ENCODE measurements at places on chromosomes 11 and 22.

DNA sequence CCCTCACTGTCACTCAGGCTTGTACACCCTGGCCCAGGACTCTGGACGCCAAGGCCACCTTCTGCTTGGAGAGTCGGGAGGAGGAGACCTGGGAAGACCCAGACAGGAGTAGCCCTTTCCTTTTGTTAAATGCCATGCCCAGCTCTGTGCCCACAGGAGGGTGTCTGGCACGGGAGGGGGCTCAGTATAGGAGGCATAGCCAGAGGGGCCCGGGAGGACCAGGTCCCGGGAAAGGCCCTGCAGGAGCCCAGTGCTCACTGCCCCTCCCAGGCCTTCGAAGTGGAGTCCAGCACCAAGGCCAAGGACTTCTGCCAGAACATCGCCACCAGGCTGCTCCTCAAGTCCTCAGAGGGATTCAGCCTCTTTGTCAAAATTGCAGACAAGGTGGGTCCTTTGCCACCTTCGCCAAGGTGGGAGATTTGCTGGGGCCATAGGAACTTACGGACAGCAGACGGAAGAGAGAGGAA, 79.0 kb downstream of the MYO7A start:
- H3K36me3 ChIP-seq: no peaks in the 10 kb centered on the region
- H3K4me1 ChIP-seq: no peaks in the 10 kb centered on the region
- DNase-seq: no peak
- H3K4me3 ChIP-seq: no peak overlapping the region
- H3K27ac ChIP-seq: no peak overlapping the region
- peaks cover 7% of the 10 kb centered on the region for H3K27me3 ChIP-seq

DNA sequence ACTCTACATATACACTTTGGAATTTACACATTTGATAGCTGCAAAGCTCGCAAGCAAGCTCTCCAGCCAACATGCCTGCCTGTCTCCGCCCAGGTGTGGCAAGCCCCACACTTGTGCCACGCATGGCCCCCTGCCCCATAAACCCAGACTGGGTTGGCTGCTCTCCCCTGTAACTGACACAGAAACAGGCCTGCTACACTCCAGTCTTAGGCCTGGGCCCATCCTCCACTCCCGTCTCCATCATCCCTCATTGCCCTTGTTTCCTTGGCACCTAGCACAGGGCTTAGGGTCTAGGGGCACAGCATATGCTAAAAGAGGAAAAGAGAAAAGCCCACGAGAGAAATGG, 41.4 kb downstream of the PACSIN2 start:
- no peaks in the 10 kb centered on the region for H3K4me1 ChIP-seq
- no peaks in the 10 kb centered on the region for H3K27me3 ChIP-seq
- H3K36me3 ChIP-seq: peaks cover 14% of the 10 kb centered on the region

DNA sequence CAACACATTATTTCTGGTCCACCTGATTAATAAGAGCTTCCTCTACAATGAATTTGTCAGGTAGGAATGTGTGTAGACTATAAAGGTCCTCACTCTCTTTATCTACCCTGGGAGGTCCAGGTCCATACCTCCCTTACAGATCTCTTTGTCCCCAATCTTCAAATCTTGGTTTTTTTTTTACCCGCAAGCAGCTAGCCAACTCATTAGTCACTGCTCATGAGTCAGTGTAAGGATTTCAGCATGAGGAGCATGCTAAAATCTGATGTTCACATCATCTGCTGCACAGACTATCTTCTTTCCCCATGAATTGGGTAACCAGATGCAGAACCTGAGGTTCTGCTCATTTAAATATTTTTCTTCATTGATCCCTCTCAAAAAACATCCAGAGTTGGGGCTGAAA, 397.0 kb upstream of the ISX start:
- no peaks in the 10 kb centered on the region for H3K4me1 ChIP-seq
- no peaks in the 10 kb centered on the region for H3K27me3 ChIP-seq
- no peak overlapping the region for H3K4me3 ChIP-seq

- H3K4me3 ChIP-seq: no peak overlapping the region
- H3K4me1 ChIP-seq: no peaks in the 10 kb centered on the region
- H3K27ac ChIP-seq: no peak overlapping the region
- DNase-seq: peak; percentile 1
- no peaks in the 10 kb centered on the region for H3K27me3 ChIP-seq
- no peaks in the 10 kb centered on the region for H3K36me3 ChIP-seq
Measured at GRCh38 chr22:48906216-48906835, 921.3 kb downstream of the BRD1 start.

GRCh38 chr11:81432333-81432732, 1301.3 kb downstream of the FAM181B start:
- H3K27me3 ChIP-seq: no peaks in the 10 kb centered on the region
- no peak for DNase-seq
- no peaks in the 10 kb centered on the region for H3K36me3 ChIP-seq

DNA sequence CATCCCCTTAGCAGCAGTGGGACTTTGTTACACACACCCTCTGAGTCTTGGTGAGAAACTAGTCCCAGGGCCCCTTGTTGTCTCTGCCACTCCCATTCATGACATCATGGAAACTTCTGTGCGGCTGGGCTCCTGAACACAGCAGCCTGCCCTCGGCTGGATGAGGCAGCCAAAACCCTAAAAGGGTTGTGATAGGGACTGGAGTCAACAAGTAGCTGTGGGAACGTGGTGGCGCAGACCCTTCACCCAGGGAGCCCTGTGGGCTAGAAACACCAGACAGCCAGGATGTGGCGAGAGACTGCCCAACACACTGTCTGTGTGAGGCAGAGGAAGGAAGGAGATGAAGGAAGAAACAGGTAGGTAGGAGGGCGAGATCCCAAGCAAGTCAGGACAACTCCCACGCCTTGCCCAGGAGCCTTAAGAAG, 3.9 kb downstream of the CD3D start:
- DNase-seq: peak; percentile 95
- peaks cover 72% of the 10 kb centered on the region for H3K4me1 ChIP-seq
- peaks cover 4% of the 10 kb centered on the region for H3K27me3 ChIP-seq
- peak overlapping the region; percentile 81 for H3K4me3 ChIP-seq

DNA sequence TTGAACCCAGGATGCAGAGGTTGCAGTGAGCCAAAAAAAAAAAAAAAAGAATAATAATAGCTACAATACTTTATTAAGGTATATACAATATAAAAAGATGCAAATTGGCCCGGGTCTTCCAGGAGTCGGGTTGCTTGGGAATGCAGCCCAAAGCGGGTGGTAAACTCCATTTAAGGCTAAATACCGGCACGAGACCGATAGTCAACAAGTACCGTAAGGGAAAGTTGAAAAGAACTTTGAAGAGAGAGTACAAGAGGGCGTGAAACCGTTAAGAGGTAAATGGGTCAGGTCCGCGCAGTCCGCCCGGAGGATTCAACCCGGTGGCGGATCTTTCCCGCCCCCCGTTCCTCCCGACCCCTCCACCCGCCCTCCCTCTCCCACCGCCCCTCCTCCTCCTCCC, 143.3 kb downstream of the DLG2 start:
- H3K36me3 ChIP-seq: no peaks in the 10 kb centered on the region
- H3K27me3 ChIP-seq: no peaks in the 10 kb centered on the region

DNA sequence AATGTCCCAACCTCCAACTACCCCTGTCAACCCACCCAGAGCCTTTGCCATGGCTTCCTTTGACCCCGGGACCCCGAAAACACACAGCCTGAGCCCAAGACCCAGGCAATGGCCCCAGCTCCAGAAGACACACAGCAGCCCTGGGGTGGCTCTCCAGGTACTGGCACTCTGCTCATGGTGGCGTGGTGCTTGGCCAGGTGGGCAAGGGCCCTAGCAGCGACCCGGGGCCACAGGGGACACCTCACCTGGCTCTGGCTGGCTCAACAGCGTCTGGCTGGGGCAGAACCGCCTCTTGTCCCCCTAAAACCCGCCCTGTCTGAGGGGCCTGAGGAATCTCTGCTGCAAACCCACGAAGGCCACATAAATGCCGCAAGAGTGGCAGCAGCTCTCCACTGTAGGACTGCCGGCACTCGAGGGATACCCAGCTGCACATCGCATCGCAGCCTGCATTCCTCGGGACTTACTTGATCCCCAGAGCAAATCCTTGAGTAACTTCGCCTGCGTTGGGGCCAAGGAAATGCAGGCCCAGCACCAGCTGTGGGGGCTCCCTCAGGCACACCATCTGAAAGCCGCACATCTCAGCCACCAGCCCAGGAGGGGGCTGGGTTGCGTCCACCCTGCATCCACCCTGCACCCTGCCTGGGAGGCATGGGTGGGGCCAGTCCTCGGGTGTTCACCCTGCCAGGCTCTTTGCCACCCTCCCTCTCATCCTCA, 23.1 kb upstream of the GNB1L start:
- H3K4me3 ChIP-seq: no peak overlapping the region
- H3K27me3 ChIP-seq: no peaks in the 10 kb centered on the region
- H3K27ac ChIP-seq: peak overlapping the region; percentile 12
- no peaks in the 10 kb centered on the region for H3K36me3 ChIP-seq
- DNase-seq: no peak
- peaks cover 13% of the 10 kb centered on the region for H3K4me1 ChIP-seq

DNA sequence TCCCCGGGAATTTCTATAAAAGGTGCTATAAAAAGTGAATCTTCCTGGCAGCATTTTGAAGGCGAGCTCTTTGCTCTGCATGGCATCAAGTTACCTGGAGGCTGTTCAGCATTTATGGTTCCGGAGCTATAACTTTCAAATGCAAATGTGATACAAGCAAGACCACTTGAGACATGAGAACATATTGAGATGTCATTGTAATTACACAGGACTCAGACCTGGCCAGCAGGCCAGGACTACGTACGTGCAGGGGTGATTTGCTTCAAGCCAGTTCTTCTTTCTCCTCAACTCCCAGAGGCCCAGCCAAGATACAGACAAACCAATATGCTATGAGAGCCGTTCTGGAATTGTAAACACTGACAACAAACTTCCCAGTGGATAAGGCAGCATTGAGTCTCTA, 227.4 kb upstream of the FAT3 start:
- no peaks in the 10 kb centered on the region for H3K36me3 ChIP-seq
- H3K27me3 ChIP-seq: no peaks in the 10 kb centered on the region
- no peaks in the 10 kb centered on the region for H3K4me1 ChIP-seq

- peaks cover 24% of the 10 kb centered on the region for H3K36me3 ChIP-seq
- peaks cover 48% of the 10 kb centered on the region for H3K4me1 ChIP-seq
- H3K4me3 ChIP-seq: no peak overlapping the region
- H3K27me3 ChIP-seq: no peaks in the 10 kb centered on the region
Measured at GRCh38 chr11:12222055-12222792, 111.8 kb downstream of the MICAL2 start.

GRCh38 chr11:72002841-72003775, 4.4 kb downstream of the IL18BP start:
- no peak overlapping the region for H3K4me3 ChIP-seq
- H3K4me1 ChIP-seq: peaks cover 25% of the 10 kb centered on the region
- H3K27ac ChIP-seq: peak overlapping the region; percentile 61
- DNase-seq: no peak
- H3K27me3 ChIP-seq: no peaks in the 10 kb centered on the region
- peaks cover 70% of the 10 kb centered on the region for H3K36me3 ChIP-seq

- H3K27me3 ChIP-seq: peaks cover 58% of the 10 kb centered on the region
- peaks cover 2% of the 10 kb centered on the region for H3K36me3 ChIP-seq
- no peak overlapping the region for H3K27ac ChIP-seq
- peak overlapping the region; percentile 38 for H3K4me3 ChIP-seq
Measured at GRCh38 chr22:20018001-20018400, 1.4 kb upstream of the ARVCF start.

- no peaks in the 10 kb centered on the region for H3K36me3 ChIP-seq
- peaks cover 18% of the 10 kb centered on the region for H3K4me1 ChIP-seq
- no peak overlapping the region for H3K27ac ChIP-seq
- H3K4me3 ChIP-seq: peak overlapping the region; percentile 76
- no peak for DNase-seq
Measured at GRCh38 chr11:6925636-6926207, 504 bp upstream of the ZNF215 start.

- DNase-seq: no peak
- peaks cover 3% of the 10 kb centered on the region for H3K27me3 ChIP-seq
- H3K4me1 ChIP-seq: peaks cover 36% of the 10 kb centered on the region
- peaks cover 11% of the 10 kb centered on the region for H3K36me3 ChIP-seq
Measured at GRCh38 chr22:25774575-25775026, 32.6 kb downstream of the MYO18B start.

- H3K36me3 ChIP-seq: no peaks in the 10 kb centered on the region
- no peaks in the 10 kb centered on the region for H3K27me3 ChIP-seq
- H3K4me3 ChIP-seq: no peak overlapping the region
Measured at GRCh38 chr11:25119416-25119815, 622.6 kb downstream of the LUZP2 start.

- no peaks in the 10 kb centered on the region for H3K36me3 ChIP-seq
- no peak overlapping the region for H3K4me3 ChIP-seq
- H3K27ac ChIP-seq: no peak overlapping the region
- no peak for DNase-seq
- no peaks in the 10 kb centered on the region for H3K4me1 ChIP-seq
- no peaks in the 10 kb centered on the region for H3K27me3 ChIP-seq
Measured at GRCh38 chr22:47396105-47396504, 633.7 kb downstream of the TBC1D22A start.

DNA sequence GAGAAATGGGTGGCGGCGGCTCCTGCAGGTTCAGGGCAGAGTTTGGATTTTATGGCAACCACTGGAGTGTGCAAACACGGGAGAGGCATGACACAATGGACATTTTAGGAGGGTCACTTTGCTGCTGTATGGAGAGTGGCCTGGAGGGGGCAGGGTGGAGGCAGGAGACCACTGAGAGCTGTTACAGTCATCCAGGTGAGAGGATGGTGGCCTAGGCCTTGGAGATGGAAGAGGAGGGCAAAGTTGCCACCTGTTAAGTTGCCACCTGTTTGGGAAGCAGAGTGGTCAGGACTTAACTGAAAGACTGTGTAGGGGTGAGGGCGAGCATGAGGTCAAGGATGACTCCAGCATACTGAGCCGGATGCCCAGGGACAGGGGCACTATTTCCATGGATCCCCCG, 2.3 kb upstream of the RAD9A start:
- H3K27ac ChIP-seq: peak overlapping the region; percentile 20
- peaks cover 24% of the 10 kb centered on the region for H3K27me3 ChIP-seq
- peak overlapping the region; percentile 68 for H3K4me3 ChIP-seq
- H3K36me3 ChIP-seq: peaks cover 14% of the 10 kb centered on the region

GRCh38 chr22:48277868-48278581, 1515.6 kb downstream of the TBC1D22A start:
- H3K27ac ChIP-seq: no peak overlapping the region
- no peaks in the 10 kb centered on the region for H3K36me3 ChIP-seq
- no peak for DNase-seq

GRCh38 chr11:56705784-56706396, 7.0 kb downstream of the OR9G1 start:
- no peaks in the 10 kb centered on the region for H3K36me3 ChIP-seq
- no peak for DNase-seq
- H3K4me3 ChIP-seq: no peak overlapping the region
- H3K27me3 ChIP-seq: no peaks in the 10 kb centered on the region
- no peaks in the 10 kb centered on the region for H3K4me1 ChIP-seq

GRCh38 chr11:124837491-124837856, 27.8 kb upstream of the ROBO3 start:
- peaks cover 21% of the 10 kb centered on the region for H3K4me1 ChIP-seq
- no peaks in the 10 kb centered on the region for H3K36me3 ChIP-seq
- H3K27ac ChIP-seq: no peak overlapping the region
- DNase-seq: no peak

- no peak overlapping the region for H3K4me3 ChIP-seq
- no peak for DNase-seq
- no peaks in the 10 kb centered on the region for H3K36me3 ChIP-seq
- no peaks in the 10 kb centered on the region for H3K4me1 ChIP-seq
- no peaks in the 10 kb centered on the region for H3K27me3 ChIP-seq
Measured at GRCh38 chr11:116336540-116336939, 436.2 kb downstream of the BUD13 start.

- peaks cover 3% of the 10 kb centered on the region for H3K27me3 ChIP-seq
- no peak overlapping the region for H3K4me3 ChIP-seq
- H3K4me1 ChIP-seq: no peaks in the 10 kb centered on the region
Measured at GRCh38 chr11:126833065-126833464, 167.5 kb downstream of the KIRREL3 start.

- H3K4me1 ChIP-seq: no peaks in the 10 kb centered on the region
- H3K4me3 ChIP-seq: no peak overlapping the region
- H3K27ac ChIP-seq: no peak overlapping the region
- no peak for DNase-seq
- peaks cover 11% of the 10 kb centered on the region for H3K27me3 ChIP-seq
Measured at GRCh38 chr11:112630496-112630895, 330.7 kb upstream of the NCAM1 start.
